Sciatic nerve (tissue), 2 donors: ENCODE measurements at places on chromosomes 4 and X. TPM values are rescaled to one million over a fixed set of nuclear protein-coding genes. Genes with fewer than 3 reads are reported as not detected.

DNA sequence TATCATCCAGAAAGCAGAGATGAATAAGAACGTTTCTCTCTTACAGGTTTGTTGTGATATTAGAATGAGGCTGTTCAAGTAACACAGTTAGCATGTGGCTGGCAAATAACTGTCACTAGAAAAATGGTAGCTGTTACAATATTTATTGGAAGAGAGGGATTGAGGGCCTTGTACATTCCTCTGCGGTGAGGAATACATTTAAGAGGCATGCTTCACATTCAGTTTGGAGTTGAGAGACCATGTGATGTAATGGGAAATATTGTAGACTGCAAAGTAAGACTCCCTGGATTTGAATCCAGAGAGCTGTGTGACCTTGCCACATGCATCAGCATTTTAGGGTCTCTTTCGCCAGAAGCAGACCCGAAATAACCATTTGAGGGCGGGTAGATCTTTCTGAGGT is 104.8 kb upstream of the KIT start:
- no peak for DNase-seq

The SCARB2 gene
- total RNA-seq = 145 TPM

The RAB9B gene
- total RNA-seq = 3.8 TPM

- DNase-seq = no peak
These were observed 402 bp downstream of the CCDC120 start for GRCh38 chrX:49059201-49059600.

DNA sequence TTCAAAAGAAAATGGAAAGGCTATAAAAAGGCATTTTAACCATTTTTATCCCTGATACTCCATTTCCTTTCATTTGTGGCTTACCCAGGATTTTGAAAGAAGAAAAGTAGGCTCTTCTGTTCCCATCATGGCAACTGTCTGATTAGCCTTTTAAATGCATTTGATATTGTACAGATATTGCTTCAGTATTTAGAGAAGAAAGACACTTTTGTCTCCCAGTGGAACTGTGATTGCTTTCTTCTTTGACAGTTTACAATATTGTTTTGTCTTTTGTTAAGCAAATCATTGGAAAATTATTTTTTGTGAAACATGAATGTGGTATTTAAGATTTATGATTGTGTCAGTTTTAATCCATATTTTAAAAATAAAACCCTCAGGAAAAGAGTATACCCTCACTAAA is 297.4 kb upstream of the TACR3 start:
- DNase-seq = no peak

The PALLD gene
- total RNA-seq = 104 TPM

GRCh38 chr4:26076896-26077295 is 162.9 kb downstream of the SMIM20 start:
- no peak for DNase-seq

DNA sequence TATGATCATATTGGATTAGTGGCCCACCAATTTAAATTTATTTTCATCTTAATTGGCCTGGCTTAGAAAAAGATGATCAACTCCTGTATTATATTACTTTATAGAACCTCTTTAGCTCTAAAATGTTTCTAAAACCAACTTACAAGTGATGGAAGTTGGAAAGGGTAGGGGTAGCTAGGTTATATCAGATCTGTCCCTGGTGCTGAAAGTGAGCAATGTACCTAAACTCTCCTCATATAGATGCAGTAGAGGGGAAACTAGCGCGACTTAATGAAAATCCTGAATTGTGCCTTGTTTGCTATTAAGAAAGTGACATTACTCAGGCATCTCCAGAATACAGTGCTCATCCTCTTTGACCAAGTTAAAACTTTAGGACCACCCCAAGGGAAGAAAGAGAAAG is 7.5 kb upstream of the PTCHD1 start:
- DNase-seq = no peak

DNA sequence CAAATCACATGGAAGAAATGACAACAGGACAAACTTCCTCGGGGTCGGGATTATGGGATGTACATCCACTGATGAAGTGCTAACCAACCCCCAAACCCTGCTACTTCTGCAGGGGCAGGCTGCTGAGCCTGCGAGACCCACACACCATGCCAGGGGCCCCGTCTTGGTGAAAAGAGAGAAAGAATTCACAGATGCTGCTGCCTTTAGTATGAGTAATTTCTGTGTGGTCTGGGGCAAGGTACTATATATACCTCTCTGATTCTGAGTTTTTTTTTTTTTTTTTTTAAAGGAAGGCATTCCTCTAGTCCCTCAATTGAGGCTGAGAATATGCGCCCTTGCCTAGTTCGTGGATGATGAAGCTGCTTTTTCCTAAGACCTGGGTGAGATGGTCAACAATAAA is 24.8 kb downstream of the PDHA1 start:
- no peak for DNase-seq

The NEIL3 gene
- total RNA-seq = 0.67 TPM

- no peak for DNase-seq
These were observed 8.3 kb downstream of the CTAG1A start for GRCh38 chrX:154593201-154593600.

GRCh38 chr4:100738196-100739165 is 220.7 kb upstream of the EMCN start:
- DNase-seq = no peak

- DNase-seq = no peak
These were observed 29.9 kb downstream of the FGFRL1 start for GRCh38 chr4:1041147-1041935.

- no peak for DNase-seq
These were observed 30.1 kb downstream of the RASSF6 start for GRCh38 chr4:73589887-73590801.

The LRIT3 gene
- total RNA-seq = 0.31 TPM
